CD8-positive, alpha-beta T cell (primary cell): ENCODE measurements at places on chromosomes 2 and 18. TPM values are rescaled to one million over a fixed set of nuclear protein-coding genes. Genes with fewer than 3 reads are reported as not detected.

Gene ZAP70
- total RNA-seq: 512 TPM

- DNase-seq: no peak
Measured at GRCh38 chr2:20221555-20221973, 3.4 kb downstream of the SDC1 start.

Gene LRRTM1
- not detected for total RNA-seq

DNA sequence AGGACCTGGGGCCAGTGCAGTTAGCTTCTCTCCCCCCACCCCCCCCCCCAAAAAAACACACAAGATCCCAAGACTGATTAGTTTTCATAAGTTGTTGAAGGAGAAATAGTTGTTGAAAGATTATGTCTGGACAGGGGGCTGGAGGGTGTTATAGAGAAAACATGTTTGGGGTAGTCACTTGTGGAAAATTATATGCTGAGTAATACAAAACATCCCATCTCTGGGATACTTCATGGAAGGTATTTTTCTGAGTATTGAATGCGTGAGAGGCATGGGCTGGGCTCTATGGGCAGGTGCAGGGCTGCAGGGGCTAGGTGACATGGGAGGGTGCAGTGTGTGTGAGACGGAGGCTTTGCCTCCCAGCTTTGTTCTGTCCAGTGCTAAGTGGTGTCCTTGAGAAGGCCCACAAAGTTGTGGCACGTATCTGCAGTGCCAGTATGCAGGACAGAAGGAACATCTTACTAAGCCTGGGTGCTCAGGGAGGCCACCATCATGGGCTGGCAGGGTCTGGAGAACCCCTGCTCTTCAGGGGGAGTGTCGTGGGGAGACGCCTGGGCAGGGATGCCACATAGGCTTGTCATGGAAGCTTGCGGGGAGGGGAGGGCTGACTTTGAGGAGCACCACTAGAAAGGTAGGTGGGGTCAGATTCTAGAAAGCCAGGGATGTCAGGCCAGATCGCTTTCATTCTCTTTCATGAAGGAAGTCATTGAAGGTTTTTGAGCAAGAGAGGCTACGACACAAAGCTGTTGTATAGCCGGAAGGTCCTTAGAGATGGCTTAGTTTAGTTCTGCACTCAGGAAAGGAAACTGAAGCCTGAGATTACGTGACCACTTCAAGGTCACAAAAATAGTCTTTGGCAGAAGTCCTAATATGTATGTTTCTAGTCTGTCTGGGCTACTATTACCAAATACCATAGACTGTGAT, 232.0 kb downstream of the LDLRAD4 start:
- DNase-seq: no peak

GRCh38 chr2:230582851-230583283, 129.8 kb upstream of the CAB39 start:
- DNase-seq: no peak

- no peak for DNase-seq
Measured at GRCh38 chr2:229780856-229781773, 66.8 kb upstream of the DNER start.

DNA sequence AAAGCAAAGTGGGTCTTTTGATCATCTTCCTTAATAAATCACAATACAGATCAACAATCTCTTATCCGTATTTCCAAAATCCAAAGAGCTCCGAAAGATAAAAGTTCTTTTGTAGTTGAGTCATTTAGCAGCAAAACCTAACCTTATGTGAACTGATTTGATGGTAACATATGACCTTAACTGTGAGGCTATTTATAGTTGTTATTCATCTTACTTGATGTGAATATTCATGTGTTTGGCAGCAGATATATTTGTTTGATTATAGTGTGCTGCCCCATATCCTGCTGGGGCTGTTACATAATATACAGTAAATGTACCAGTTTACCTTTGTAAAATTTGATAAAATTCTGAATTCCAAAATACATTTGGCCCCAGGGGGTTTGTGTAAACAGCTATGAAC, 158.5 kb downstream of the MYO3B start:
- no peak for DNase-seq

Gene EMILIN1
- not detected for total RNA-seq

DNA sequence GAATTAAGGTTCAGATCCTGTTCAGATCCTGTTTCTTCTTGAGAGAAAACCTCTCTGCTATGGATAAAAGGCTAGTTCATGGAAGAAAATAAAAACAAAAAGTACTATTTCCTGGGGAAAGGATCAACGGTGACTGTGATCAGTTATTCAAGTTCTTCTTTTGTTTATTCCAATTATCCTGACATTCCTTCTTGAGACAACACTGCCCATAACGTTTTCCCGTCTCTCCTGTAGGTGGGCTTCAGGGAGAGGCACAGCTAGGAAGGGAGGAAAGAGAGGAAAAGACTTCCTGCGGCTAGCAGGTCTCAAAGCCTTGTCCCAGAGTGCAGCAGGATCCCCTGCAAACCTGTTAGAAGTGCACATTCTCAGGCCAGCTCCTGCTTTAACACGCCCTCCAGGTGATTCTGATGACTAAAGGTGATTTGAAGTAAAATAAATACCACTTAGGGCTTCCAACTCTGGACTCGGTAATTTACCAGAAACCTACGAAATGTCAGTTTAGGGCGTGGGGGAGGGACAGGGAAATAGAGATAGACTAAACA, 4.5 kb upstream of the FHL2 start:
- no peak for DNase-seq

GRCh38 chr2:39109537-39109936, 11.3 kb downstream of the SOS1 start:
- no peak for DNase-seq

DNA sequence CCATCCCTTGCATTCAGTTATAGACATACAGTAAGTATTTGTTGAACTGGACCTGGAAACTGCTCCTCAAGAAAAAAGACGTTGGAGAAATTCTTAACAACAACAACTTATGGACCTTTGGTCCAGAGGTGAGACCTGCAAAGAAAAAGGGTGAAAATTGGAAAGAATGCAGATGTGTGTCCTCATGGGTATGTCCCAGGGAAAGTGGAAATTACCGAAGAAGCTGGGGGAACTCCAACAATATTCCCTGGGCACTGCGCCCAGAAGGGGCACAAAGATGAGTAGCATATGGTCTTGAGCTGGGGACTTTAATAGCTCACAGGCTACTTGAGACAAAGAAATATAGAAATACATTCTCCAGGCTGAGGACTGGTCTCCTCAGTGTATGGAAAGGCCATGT, 35.5 kb upstream of the YWHAQ start:
- DNase-seq: no peak

- no peak for DNase-seq
Measured at GRCh38 chr18:75654851-75655751, 227.6 kb upstream of the SMIM21 start.

Gene IL37
- not detected for total RNA-seq

DNA sequence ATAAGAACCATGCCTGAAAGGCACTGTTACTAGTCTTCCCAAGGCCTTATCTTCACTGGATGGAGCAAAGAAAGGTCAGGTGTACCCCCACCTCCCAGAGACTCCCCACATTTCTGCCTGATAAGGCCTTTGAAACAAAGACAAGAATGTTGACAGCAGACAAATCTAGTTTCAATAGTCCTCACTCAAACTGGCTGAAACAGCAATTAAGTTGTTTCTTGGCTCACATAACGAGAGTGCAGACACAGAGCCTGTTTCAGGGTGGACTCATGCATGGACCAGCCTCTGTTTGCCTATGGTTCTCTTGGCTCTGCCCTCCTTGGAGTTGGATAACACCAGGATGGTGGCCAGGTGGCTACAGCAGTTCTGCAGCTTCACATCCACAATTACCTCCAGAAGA, 7.5 kb upstream of the CFAP221 start:
- DNase-seq: no peak

Gene BMP10
- not detected for total RNA-seq

- DNase-seq: no peak
Measured at GRCh38 chr18:10201226-10201625, 253.2 kb upstream of the APCDD1 start.

DNA sequence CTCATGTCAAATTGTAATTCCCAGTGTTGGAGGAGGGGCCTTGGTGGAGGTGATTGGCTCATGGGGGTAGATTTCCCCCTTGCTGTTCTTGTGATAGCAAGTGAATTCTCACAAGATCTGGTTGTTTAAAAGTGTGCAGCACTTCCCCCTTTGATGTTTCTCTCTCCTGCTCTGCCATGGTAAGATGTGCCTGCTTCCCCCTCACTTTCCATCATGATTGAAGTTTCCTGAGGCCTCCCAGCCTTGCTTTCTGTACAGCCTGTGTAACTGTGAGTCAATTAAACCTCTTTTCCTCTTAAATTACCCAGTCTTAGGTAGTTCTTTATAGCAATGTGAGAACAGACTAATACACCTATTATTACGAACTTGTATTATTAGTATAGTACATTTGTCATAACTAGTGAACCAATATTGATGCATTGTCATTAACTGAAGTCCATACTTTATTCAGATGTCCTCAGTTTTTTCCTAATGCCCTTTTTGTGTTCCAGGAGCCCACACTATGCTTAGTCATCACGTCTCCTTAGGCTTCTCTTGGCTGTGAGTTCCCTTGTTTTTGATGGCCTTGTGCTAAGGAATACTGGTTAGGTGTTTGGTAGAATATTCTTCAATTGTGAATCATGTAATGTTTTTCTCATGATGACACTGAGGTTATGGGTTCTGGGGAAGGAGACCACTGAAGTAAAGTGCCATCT, 4.5 kb upstream of the MAP3K2 start:
- no peak for DNase-seq

- no peak for DNase-seq
Measured at GRCh38 chr2:217468042-217468830, 534.6 kb downstream of the TNS1 start.

DNA sequence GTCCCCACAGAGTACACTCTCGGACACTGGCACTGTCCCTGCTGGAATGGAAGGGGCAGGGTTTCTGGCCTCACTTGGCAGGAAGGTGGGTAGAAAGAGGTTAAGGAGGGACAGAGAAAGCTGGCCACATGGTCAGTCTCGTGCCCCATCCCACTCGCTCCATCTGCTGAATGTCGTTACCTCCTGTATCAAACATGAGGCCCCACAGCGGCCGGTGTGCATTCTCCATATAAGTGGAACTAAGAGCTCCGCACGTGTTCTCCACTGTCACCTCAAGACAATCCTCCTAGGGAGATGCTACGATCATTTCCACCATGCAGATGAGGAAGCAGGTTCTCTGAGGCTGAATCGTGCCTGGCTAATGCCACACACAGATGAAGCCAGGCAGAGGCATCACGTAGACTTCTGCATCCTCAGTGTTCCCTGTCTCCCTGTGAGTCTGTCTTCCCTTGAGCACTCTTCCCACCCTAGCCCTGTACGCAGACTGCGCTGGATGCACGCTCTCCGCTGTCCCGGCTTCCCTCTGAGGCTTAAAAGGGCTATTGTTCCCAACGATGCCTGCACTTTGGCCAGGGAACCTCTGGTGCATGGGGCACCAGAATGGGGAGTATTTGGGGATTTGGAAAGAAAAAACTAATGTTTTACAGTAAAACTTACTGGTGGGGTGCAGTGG, 35.1 kb downstream of the MAL start:
- DNase-seq: no peak

GRCh38 chr18:653512-653911, 3.9 kb upstream of the TYMS start:
- no peak for DNase-seq

GRCh38 chr2:194223218-194223617, 1433.8 kb upstream of the SLC39A10 start:
- no peak for DNase-seq

GRCh38 chr2:56376699-56377665, 193.2 kb downstream of the CCDC85A start:
- no peak for DNase-seq

- no peak for DNase-seq
Measured at GRCh38 chr2:102142829-102143449, 393 bp downstream of the IL1R1 start.

Gene GAREM1
- 0.16 TPM for total RNA-seq

Gene NOSTRIN
- total RNA-seq: 0.33 TPM

GRCh38 chr2:28297531-28297930, 95.1 kb upstream of the FOSL2 start:
- no peak for DNase-seq

Gene DUSP2
- 1,304 TPM for total RNA-seq

DNA sequence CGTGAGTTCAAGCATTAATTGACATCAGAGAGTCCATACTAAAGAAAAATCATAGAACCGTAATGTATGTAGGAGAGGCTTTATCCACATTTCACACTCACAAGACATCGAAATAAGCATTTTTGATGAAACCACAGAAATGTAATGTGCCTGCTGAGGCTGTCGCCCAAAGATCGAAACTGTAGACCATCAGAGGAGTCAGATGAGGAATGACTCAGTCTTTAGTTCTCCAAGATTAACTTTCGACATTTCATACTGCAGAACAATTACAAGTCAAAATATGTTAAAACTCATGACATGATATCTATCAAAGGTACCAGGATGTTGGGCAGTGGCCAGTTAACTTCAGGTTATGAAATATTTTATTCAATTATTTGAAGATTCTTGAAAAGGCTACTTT, 79.6 kb downstream of the RAB31 start:
- no peak for DNase-seq

Gene AP1S3
- total RNA-seq: 0.76 TPM

Gene ERFE
- not detected for total RNA-seq

- no peak for DNase-seq
Measured at GRCh38 chr2:121159291-121160071, 125.5 kb downstream of the TFCP2L1 start.

GRCh38 chr2:189171956-189172609, 7.5 kb downstream of the COL5A2 start:
- DNase-seq: no peak
